ENCODE measurements at places on chromosomes 5 and 9. TPM values are rescaled to one million over a fixed set of nuclear protein-coding genes. Genes with fewer than 3 reads are reported as not detected.

SPINK13 gene
- total RNA-seq = not detected

GRCh38 chr5:2515180-2515764, 236.2 kb downstream of the IRX2 start:
- no peak for DNase-seq

- no peak for DNase-seq
Measured at GRCh38 chr5:78903353-78903752, 81.8 kb downstream of the ARSB start.

PKD2L2 gene
- total RNA-seq = 1.6 TPM

GRCh38 chr5:71631070-71631469, 43.9 kb downstream of the MCCC2 start:
- peak; percentile 23 for DNase-seq

All from heart right ventricle (tissue), 16 donors.